ENCODE measurements at places on chromosomes 3 and 15.

- no peak for DNase-seq
Measured at GRCh38 chr15:31303726-31304648, 22.6 kb upstream of the KLF13 start.

DNA sequence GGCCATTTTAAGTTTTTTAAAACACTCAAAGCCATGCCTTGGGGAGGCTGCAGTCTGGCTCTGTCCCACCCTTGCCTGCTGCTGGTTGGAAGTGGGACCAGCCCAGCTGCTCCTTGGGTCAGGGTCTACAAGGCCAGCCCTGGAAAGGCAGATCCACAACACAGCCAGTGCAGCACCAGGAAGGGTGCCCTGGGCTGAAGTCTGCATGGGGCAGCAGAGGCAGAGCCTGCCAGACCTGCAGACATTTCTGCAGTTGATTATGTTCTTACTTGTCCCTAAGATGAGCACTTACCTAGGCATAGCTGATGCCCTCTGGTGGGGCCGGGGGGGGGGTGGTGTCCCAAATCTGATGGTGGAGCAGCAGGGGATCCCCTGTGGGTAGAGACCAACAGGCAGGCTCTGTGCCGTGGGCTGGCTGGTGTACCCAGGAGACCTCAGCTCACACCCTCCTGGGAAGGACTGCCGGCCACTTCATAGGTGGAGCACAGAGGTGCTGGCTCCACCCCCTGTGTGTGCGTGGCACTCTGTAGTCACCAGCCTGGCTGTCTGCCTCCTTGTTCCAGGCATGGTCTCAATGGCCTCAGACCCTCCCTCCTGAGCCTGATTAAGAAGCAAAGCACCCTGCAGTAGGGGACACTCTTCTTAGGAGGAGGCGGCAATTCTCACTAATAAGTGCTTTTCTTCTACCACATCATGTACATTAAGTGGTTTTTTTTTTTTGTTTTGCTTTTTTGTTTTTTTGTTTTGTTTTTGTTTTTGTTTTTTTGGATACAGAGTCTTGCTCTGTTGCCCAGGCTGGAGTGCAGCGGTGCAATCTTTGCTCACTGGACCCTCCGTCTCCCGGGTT is 97.4 kb upstream of the KLF13 start:
- no peak for DNase-seq

DNA sequence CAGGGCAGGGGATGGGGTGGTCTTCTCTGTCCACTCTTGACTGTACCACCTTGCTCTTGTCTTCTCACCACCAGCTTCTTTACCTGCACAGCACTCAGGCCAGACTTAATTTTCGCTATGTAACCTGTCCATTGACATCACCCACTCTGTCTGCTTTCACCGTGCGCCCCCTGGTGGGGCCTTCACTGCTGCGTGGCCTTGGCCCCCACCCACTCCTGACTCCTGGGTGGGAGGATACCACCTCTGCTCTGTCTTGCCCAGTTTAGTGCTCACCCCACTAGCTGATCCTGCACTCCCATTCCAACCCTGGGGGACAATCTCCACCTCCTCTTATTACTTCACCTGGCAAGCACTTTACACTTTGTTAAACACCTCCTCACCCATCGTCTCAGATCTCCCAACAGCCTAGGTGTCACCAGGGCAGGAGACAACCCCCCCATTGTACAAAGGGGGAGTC is 17.7 kb downstream of the PTH1R start:
- DNase-seq = no peak

GRCh38 chr3:15015456-15015855 is 49.7 kb downstream of the MRPS25 start:
- DNase-seq = no peak

DNA sequence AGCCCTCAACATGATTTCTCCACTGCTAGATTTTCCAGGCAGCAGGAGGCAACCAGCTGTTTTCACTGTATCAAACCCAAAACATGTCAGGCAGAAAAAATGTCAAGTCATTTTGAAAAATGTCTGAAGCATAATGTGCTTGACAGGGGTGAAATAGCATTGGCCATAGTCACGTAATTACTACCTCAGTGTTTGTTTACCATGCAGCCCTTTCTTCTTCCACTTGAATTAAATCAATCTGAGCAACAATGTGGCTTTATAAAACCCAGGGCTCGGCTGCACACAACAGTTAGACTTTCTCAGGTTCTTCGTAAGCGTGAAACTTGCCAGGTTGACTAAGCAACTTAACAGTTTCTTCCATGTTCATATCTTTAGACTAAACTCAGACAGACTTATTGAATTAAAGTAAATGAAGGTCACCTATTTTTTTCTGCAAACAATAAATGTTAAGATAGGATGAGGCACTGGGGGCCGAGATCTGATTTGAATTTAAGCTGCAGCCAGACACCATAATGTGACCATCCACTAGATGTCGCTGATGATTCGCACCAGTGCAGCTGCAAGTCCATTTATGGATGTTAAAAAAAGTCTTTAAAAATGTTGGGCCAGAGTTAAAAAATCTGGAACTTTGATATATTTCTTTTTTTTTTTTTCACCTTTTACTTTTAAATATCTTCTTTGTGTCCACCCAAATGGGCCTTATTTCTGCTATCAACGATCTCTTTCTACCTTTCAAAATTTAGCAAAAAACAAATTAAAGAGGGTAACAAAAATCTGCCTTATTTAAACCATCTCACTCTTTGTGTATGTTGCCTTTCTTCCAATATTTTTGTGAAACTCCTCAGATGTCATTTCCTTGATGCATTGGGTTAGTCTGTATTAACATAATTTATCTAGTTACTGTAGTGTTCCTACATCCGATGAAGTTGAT is 305.9 kb downstream of the CACNA2D3 start:
- DNase-seq = peak; percentile 53

DNA sequence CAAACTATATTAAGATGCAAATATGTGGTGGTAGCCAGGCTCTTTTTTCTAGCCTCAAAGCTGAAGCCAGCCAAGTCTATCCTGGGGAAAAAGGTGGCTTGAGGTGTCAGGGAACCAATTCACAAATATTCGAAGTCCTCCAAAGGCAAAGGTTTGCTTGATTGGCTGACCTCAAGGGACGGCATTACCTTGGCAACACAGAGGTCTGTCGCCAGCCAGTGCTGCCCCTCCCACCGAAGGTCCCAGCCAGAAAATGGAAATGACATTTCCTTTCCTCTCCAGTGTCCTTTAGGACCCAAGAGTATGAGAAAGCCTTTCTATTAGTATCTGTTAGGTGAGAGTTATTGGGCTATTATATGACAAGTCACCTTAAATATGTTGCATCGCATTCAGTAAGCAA is 96.0 kb upstream of the LIMD1 start:
- DNase-seq = no peak

DNA sequence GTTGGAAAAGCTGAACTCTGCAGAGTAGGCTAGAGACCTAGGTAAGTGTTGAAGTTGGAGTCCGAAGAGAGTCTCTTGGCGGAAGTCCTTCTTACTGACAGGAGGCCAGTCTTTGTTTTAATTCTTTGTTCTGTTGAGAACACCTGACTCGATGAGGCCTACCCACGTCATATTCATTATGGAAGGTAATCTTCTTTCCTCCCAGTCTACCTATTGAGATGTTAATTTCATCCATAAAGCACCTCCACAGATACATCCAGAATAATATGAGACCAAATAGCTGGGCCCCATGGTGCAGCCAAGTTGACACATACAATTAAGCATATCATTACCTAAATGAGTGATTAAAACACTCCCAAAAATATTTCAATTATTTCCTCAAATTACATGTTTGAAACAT is 515.5 kb downstream of the CADM2 start:
- DNase-seq = no peak

- no peak for DNase-seq
Measured at GRCh38 chr15:96234109-96234892, 96.2 kb upstream of the NR2F2 start.
